ENCODE measurements at places on chromosomes 5 and 9.

GRCh38 chr5:173247041-173247440, 12.0 kb upstream of the NKX2-5 start:
- no peak for DNase-seq

- no peak for DNase-seq
Observed at GRCh38 chr9:122562134-122562760, 9.3 kb downstream of the OR1N2 start.

DNA sequence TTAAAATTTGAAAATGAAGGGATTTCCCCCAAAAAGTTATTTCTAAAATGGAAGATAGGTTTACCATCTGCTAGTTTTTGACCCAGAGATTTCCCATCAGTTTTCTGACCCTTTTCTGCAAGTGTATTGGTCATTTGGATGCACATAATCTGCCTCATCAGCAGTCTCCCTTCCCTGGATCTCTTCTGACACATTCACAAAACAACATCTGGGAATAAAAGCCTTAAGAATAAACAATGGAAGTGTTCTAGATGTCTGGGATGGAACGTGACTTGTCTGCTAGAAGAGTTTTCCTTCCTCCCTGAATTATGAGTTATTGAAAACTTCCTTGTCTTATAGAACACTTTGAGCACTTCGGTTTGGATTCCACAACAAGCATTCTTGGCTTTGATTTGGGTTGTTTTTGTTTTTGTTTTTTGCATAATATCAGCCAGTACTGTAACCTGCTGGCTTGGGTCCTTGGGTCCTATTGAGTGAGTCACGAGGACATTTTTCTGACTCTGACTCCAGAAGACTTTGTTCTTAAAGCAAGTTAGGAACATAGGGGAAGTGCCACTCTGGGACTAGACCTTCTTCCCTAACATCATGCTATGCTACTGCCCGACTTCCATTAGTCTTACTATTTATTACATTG, 18.2 kb upstream of the ESM1 start:
- no peak for DNase-seq

DNA sequence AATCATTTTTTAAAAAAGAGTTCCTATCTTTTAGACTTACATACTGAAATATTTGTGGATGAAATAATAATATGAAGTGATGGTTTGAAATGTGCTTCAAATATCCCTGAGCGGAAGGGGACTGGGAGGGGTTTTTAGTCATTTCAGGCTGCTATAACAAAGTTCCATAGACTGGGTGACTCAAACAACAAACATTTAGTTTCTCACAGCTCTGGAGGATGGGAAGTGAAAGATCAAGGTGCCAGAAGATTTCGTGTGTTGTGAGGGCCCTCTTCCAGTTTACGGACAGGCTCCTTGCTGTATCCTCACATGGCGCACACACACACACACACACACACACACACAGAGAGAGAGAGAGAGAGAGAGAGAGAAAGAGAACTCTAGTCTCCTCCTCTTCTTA, 27.1 kb upstream of the TEX10 start:
- DNase-seq: no peak

- peak; percentile 70 for DNase-seq
Observed at GRCh38 chr9:86176468-86176867, 77.1 kb upstream of the GOLM1 start.

DNA sequence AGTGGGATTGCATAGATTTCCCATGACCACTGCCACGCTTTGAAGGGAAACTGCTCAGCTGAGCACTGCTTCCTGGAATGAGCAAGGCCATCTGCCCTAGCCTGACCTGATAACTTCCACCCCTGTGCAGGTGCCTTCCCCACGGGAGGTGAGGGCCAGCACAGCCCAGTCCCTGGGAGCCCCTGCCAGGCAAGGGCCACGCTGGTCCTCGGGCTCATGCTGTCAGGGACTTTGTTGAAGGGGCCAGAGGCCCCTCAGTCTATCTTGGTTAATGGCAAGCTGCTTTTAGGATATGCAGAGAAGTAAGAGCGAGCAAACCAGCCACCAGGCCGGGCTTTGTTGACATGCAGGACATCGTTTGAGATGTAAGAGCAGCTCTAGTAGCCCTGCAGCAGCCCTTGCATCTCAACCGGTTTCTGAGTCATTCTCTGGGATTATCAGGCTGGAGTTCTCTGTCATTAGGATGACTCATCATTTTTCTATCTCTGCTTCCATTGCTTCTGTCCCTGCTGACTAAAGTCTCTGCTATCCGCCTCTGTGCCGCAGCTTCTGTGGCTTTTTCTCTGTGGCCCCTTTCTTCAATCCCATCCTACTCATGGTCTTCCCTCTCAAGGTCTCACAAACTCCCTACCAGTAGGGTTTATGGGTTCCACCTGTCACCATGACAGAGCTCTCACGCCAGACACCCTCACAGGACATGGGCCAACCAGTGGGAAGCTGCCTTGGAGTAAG, 30.6 kb upstream of the IQGAP2 start:
- DNase-seq: no peak

DNA sequence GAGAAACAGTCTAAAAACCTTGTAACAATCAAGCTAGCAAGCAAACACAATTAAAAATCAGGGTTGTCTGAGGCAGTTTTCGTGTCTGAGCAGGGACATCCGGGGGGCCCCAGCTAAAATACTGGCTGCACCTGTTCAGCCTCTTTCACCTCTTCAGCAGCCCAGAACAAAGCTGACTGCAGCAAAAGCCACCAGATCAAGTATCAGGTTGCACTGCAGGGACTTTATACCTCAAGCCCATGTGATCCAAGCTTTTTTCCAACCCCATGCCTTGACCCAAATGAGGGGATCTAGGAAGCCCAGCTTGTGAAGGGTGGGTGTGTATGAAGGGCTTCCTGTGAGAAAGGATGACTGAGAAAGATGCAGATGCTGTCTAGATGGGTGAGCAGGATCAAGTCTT, 133.4 kb downstream of the SEMA6A start:
- DNase-seq: peak; percentile 67

DNA sequence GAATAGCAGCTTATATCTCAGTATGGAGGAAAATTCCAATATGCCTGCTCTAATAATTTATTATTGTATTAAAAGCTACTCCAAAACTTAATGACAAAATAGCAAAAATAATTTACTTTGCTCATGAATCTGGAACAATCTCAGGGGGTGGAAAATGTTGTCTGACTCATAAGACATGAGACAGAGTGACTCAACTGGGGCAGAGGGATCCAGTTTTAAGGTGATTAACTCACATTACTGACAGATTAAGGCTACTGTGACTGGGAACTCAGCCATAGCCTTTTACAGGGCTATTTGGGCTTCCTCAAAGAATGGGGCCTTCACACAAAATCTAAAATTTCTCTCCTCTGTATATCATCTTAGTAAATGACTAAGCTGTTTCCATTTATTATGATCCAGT, 1172.9 kb downstream of the CDH12 start:
- DNase-seq: no peak

DNA sequence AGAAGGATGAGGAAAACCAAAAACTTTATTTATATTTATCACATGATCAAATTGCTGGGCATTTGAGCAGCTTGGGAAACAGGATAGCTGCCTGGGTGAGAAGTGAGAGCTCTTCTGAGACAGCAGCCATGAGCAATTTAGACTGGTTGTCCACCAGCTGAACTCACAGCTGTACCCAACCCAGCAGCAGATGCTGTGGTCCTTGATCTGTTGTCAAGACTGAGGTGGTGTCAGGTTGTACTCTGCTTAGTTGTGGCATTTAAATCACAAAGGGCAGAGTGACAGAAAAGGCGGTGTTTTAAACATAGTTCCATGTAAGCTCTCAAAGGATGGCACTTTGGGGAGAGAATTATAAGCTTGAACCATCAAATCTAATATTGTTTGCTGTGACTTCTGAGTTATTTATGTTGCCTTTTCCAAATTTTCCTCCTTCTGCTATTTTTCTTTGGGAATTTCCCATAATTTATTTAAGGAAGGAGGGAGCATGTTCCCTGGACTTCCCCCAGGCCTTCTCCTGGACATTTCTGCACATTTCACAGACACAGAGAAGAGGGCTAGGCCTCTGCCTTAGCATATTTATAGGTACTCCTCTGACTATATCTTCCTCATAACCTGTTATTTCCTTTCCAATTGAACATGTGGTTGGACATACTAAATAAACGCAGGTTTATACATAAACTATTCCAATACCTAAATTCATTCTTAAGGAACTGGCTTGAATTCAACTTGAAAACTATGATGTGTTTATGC, 117.7 kb upstream of the FER start:
- DNase-seq: no peak

DNA sequence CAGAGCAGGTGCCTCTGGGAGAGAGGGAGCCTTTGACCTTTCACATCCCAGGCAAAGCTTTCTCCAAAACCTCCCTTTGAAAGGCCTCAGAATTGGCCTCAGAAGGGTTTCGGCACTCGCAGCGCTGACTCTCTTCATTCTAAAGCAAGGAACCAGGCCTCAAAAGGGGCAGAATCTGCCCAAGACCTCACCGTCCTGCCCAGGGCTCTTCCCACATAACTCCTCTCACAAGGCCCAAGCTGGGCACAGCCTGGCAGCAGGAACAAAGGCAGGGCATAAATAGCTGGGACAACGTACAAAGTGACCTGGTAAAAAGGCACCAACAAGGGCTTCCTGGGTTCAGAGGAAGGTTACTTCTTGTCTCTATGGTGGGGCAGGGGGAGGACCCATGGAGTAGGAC, 166.3 kb upstream of the FSTL4 start:
- no peak for DNase-seq

DNA sequence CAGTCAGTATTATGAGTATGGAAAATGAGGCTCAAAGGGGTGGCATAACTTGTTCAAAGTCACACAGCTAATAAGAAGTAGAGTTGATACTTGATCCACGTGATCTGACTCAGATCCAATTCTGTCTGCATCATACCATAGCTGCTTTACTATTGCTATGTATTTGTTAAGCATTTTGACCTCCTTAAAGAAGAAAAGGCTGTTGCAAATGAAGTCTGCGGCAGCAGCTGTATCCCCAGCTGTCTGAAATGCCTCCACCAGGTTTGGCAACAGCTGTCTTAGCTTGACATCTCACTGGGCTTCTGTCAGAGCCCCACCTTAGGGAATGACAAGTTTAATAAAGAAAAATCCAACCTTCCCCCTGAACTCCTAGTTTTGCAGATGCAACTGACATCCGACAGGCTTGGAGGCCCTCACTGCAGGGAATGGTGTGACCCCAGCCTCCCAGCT, 75.6 kb upstream of the SLC44A1 start:
- DNase-seq: no peak

- no peak for DNase-seq
Observed at GRCh38 chr9:137138722-137139467, at the start of gene GRIN1. Gene GRIN1 (plus strand): TSS chr9:137139154. CDS start chr9:137139487, 333 bp downstream.

- peak; percentile 7 for DNase-seq
Observed at GRCh38 chr5:90941002-90941720, 382.6 kb downstream of the ADGRV1 start.

DNA sequence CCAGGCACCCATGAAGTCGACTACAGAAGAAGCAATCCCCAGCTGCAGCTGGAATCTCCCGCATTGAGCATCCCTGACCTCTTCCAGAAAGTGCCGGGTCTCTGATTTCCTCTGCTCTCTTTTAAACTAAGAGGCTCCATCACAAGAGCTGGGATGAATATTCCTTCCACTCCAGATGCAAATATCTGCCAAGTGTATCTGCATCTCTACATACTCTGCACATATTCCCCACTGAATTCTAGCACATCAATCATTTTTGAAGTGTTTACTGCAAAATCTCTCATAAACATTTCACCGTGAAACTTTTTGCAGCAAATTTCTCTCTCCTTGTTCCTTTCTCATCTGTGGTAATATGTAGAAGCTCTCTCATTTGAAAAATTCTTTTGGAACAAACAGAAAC, 161.5 kb downstream of the GABRB2 start:
- DNase-seq: no peak

DNA sequence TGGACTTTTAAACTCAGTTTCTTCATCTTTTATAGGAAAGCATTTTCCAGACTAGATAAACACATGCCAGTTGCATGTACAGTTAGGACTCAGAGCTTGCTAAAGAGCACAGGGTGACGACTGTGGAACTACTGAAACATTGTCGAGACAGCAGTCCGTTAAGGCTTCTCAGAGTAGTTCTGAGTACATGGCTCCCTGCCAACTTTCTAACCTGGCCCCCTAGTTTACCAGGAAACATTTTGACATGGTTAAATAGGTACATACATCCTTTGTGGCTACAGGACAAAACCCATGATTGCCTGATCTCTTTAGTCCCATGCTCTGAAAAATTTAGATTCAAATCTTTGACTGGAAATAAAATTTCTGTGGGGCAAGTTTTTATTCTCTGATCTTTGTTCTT, 129.7 kb downstream of the SLF1 start:
- no peak for DNase-seq

- DNase-seq: no peak
Observed at GRCh38 chr9:134785325-134786108, 95.1 kb upstream of the FCN2 start.

GRCh38 chr5:154111214-154111613, 72.4 kb downstream of the MFAP3 start:
- DNase-seq: no peak

DNA sequence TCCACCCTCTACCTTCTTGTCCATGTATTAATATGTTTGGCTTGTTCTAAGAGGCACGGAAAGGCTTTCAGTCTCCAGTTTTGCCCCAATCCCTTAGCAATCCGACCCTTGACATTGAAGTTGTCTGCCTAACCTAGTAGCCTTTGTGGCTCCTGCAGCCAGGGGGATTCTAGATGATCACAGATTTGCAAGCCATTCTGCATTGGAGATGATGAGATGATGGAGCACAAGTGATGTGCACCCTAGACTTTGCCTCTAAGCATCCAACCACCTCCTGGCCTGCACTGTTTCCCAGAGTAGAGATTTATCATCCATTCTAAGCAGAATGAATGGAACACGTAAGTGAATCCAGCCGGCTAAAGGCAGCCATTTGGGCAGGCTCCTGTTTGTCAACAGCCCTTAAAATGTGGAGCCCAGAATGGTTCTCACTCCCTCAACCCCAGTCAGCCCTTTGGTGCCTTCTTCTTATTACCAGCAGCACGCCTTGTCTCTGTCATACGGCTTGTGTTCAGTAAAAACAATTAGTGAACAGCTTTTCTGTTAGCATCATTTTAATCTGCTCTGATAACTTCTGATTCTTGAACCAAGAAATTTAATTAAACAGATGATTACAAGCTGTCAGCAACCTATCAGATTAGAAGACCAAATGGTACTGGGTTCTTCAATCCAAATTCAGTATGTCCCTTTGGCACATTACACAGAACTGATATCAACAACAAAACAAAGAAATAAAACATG, 5.7 kb upstream of the TRAF1 start:
- no peak for DNase-seq

- DNase-seq: no peak
Observed at GRCh38 chr9:116437411-116438370, 249.4 kb upstream of the TRIM32 start.

GRCh38 chr5:154830219-154830595, 20.2 kb downstream of the FAXDC2 start:
- DNase-seq: no peak

- DNase-seq: no peak
Observed at GRCh38 chr5:14465776-14466175, 115.8 kb upstream of the OTULINL start.
